Stimulated activated CD4-positive, alpha-beta T cell treated with anti-CD3 and anti-CD28 coated beads, Interleukin-4, amount 100 ng/mL, for 4 hours (primary cell): ENCODE measurements at places on chromosomes 7 and 10.

DNA sequence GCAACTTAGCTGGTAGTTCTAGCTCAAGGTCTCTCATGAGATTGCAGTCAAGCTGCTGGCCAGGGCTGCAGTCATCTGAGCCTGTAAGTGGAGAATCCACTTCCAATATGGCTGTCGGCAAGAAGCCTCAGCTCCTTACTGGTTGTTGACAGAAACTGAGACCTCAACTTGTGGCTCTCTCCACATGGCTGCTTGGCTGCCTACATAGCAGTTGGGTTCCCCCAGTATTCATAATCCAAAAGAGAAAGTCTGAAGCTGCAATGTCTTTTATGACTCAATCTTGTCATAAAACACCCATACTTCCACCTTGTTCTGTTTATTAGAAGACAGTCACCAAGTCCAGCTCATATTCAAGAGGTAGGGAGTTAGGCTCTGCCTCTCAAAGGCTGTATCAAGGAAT lies 334.9 kb upstream of the KMT2E start:
- no peak for DNase-seq

DNA sequence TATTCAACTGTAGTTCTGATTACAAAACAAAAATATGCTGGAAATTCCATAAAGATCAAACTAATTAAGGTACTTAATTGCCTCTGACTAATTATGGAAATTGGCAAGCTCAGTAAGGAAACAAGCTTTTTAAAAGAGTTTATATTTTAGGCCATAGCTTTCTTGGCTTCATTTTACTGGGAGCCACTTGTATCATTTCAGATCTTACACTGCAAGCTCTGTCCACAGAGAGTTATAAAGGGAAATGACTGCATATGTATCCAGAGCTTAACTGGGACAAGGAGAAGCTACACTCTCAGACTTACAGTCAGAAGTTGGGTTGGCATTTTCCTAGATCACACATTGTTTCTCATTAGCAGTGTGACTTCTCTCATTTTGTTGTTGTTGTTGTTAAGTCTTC lies 92.4 kb downstream of the LRRN3 start:
- DNase-seq, result no peak

GRCh38 chr10:114957673-114958072 lies 19.7 kb downstream of the TRUB1 start:
- no peak for DNase-seq

DNA sequence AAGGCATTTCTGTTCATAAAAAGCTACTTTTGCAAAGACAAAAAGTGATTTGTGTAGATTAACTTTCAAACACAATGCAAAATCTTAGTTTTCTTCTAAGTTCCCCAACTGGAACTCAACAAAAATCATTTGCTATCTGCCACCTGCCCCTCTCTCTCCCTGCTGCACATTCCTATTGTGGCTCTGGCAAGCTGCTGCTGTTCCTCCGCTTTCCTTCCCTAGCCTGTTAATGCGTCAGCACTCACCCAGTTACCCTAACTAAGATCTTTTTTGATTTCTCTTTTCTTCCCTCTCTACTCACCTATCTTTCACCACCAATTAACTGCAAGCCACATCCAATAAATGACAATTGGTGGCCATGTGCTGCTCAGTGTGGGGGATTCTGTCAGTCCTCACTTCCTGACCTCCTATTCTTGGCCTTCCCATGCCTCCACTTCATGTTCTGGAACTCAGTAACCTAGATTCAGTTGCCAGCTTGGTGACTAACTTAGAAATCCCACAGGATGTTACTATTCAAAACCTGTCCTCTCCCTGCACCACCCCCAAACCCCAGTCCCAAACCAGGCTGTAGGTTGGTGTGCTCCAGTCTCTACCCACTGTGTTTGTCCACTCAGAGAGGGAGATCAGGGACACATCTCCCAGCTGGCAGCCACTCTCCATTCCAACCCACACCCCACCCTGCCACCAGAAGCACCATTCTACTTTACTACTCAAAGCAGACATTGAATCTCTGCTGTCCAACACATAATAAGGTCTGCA lies 140.2 kb upstream of the CTTNBP2 start:
- no peak for DNase-seq

- DNase-seq, result no peak
These were observed 345.6 kb downstream of the PARD3 start for GRCh38 chr10:34469446-34469845.

DNA sequence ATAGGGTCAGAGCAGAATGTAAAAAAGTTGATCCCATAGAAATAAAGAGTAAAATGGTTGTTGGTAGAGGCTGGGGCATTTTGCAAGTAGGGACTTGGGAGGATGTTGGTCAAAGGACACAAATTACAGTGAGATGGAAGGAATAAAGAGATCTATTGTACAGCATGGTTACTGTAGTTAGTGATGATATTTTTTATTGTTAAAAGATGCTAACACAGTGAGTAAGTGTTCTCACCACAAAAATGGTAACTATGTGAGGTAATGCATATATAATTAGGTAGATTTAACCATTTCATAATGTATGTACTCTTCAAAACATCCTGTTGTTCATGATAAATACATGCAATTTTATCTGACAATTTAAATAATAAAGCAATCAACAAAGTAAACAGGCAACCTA lies 280.7 kb upstream of the MAGI2 start:
- no peak for DNase-seq

DNA sequence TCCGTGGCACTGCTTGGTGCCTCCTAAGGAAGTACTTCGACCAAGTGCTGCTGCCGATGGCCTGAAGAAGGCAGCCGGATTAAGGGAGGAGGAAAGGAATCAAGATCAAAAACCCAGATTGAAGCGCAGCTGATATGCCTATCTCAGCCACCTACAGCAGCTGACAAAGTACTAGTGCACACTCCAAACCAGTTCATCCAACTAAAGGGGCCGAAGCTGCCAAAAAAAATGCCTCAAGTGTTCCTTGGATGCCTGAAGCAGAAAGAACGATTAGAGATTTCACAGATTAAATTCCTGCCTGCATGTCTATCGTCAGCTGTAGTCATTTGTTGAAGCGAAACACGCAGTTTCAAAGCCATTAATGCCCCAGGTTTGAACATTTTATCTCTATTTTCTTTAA lies 65.7 kb downstream of the TNRC18 start:
- DNase-seq, result no peak

GRCh38 chr10:80444646-80445319 lies 9.3 kb upstream of the TSPAN14 start:
- peak; percentile 70 for DNase-seq

GRCh38 chr10:17365402-17365801 lies 89.0 kb downstream of the ST8SIA6 start:
- DNase-seq, result no peak
